Foreskin fibroblast (primary cell): ENCODE measurements at places on chromosomes 12 and 14.
A peak's percentile ranks its signal among the peaks of the same experiment; 100 is the strongest.

- DNase-seq: no peak
Observed at GRCh38 chr12:116910280-116910644, 488 bp upstream of the FBXW8 start.

DNA sequence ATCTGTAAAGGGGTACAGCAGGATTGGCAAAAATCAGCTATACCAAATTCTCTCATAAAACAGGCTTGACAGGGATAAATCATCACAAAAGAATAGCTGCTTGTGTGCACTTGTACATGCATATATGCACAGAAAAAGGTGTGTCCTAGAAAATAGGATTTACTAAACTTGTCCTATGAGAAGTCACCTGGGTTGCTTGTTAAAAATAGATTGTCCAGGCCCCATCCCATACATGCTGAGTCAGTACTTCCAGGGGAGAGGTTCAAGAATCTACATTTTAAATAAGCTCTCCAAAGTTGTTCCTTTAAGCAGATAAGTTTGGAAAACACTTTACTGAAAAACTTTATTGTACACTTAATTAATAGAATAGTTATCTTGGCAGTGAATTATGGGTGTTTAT lies 123.1 kb downstream of the ANO6 start:
- DNase-seq: no peak

DNA sequence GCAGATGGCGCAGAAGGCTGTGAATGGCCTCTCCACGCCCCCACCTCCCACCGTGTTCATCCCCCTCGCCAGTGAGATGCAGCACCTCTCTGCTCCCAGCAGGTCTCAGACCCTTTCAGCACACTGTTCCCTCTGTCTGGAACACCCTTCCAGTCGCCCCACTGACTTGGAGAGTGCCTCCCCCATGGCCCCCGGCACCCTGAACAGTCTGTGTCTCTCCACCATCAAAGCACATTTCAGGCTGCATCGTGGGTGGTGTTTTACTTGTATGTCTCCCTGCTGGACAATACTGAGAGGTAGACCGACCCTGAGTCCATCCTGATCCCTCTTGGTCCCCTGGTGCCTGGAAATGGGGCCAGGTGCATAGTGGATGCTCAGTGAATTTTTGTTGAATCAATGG lies 34.9 kb downstream of the CACNA2D4 start:
- no peak for DNase-seq

DNA sequence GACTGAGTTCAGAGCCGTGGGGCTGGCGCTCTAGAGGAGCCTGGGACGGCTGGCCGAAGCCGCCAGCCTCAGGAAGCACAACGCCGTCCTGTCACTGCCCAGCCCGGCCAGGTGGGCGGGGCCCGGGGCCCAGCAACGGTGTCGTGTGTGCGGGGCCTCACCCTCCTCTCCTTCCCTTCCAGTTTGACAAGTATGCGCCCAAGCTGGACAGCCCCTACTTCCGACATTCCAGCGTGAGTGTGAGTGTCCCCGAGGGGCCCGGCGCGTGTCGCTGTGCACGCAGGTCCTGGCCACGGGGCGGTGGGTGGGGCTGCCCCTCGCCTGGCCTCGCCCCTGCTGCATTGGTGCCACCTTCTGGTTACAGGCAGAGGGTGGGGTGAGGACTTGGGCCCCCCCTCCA lies 38.3 kb downstream of the LRCOL1 start:
- DNase-seq: no peak

GRCh38 chr12:27226407-27226929 lies 17.6 kb upstream of the STK38L start:
- no peak for DNase-seq

DNA sequence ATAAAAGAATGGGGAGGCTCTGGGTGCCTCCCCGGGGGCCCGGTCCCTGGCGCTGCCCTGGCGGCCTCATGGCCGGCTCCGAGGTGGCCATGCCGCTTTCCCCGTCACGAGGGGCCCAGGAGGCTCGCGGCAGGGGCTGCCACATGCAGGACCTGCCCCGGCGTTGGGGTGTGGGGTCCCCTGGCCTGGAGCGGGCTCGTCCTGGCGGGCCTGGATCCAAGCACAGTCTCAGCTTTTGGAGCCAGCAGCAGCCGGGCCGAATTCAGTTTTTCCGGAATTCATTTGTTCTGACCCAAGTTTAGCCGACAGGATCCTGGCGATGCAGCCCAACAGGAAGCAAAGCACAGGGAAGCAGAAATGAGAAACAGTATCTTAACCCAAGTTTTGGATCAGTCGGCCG lies 26.4 kb upstream of the AEBP2 start:
- DNase-seq: no peak

- DNase-seq: peak; percentile 59
Observed at GRCh38 chr12:53221203-53222080, 10.6 kb downstream of the RARG start.

DNA sequence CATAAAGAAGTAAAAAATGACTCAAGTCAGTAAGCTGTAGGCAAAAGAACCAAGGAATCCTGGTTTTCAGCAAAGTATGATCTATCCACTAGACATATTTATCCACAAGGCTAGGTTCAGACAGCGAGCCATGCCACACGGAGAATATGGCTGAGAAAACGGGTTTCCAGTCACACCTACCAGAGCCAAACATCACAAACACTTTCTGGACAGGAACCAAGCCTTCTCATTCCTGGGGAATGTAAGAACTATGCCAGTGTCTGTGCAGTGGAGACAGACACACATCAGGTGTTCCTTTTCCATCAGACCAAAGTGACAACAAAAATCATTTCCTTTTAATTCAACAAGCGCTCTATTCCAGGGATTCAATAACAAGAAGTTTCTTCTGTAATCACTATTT lies 41.1 kb downstream of the AREL1 start:
- peak; percentile 70 for DNase-seq

DNA sequence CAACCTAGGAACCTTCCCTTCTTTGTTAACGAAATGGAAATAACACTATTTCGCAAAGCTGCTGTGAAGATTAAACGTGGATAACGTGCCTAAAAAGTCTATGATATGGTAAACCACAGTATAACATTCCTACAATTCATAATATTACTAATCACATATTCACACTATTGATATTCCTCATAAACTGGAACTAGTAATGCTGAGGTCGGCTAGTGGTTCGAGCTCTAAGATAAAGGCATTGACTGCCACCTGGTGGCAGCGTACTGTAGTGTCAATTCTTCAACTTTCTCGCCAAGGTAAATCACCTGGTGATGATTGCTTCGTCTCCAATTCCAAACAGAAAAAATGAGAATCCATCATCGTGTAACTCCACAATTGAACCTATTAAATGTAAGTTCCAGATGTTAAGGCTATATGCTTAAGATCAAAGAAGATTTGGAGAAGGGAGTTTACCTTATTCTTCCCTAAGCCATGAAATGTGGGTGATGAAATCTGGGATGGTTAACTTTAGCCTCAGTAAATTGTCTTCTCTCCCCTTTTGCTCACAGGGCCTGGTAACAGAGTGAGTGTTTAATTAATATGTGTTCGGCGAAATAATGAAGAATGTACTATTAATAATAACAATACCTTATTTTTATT lies 197.5 kb upstream of the TMEM132C start:
- peak; percentile 20 for DNase-seq

DNA sequence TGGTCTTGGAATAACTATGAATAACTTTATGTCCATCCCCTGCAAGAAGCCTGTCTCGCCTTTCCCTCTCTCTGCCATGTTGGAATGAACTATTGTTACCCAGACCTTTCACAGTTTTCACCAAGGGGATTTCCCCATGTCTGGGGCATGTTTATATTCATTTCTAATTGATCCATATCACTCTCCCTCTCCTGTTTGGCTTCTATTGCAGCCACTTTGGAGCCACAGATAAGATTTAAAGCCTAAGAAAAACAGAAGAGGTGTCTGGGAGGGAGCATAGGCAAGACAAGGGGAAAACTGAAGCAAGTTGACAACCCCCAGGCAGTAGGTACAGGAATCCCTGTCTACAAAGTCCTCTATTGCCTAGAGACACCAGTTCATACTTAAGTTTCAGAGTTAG lies 41.0 kb upstream of the FOXJ2 start:
- no peak for DNase-seq

DNA sequence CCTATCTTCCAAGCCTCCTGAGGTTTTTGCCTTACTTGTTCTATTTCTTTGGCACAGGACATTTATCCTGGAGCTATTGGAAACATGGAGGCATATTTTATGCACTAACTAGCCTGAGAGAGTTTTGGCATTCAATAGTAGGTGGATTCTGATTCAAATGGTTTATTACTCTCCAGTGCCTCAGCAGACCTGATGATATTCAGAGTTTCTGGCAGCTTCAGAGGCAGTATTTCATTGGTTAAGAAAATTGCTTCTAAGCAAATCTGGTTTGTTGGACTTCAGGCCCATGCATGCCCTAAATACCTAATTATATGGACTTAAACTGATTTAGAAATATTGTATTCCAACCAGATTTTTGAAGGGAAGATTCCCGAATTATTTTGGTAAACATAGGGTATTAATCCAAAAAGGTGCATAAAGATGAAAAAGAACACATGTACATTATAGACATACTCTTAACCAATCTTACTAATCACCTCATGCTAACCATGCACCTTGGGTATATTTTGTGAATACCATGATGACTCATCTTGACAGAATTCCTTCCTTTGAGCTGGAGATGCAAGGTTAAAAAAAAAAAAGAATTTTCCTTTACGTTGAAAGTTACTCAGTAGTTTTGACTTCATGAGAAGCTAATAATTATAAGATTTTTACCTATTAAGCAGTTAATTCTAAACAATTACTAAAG lies 44.3 kb upstream of the KTN1 start:
- no peak for DNase-seq

GRCh38 chr14:64119500-64119899 lies 174.7 kb downstream of the ESR2 start:
- DNase-seq: no peak

DNA sequence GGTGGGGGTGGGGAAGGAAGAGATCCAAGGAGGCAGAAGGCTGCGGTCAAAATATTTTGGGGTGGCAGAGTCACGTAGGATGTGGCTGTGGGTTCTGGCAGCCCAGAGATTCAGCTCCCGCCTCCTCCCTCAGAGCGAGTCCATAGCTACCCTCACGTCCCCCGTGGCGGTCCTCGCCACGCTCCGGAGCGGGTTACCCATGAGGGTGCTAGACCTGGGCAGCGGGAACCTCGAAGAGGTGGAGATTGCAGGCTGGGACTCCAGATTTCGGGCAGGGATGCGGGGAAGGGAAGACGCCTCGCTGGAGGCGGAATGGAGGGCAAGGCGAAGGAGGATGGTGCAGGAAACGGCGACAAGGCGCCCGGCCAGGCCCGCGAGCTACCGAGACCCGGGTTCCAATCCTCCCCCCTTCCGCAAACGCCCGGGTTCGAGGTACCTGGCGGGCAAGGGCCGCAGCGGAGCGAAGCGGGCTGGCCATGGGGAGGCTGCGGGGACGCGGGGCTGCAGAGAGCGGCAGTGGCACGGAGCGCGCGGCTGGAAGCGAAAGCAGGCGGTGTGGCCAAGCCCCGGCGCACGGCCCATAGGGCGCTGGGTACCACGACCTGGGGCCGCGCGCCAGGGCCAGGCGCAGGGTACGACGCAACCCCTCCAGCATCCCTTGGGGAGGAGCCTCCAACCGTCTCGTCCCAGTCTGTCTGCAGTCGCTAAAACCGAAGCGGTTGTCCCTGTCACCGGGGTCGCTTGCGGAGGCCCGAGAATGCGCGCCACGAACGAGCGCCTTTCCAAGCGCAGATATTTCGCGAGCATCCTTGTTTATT lies 46.2 kb downstream of the BCAT1 start:
- DNase-seq: peak; percentile 54

- peak; percentile 27 for DNase-seq
Observed at GRCh38 chr12:114955414-114956014, 271.5 kb upstream of the TBX3 start.

DNA sequence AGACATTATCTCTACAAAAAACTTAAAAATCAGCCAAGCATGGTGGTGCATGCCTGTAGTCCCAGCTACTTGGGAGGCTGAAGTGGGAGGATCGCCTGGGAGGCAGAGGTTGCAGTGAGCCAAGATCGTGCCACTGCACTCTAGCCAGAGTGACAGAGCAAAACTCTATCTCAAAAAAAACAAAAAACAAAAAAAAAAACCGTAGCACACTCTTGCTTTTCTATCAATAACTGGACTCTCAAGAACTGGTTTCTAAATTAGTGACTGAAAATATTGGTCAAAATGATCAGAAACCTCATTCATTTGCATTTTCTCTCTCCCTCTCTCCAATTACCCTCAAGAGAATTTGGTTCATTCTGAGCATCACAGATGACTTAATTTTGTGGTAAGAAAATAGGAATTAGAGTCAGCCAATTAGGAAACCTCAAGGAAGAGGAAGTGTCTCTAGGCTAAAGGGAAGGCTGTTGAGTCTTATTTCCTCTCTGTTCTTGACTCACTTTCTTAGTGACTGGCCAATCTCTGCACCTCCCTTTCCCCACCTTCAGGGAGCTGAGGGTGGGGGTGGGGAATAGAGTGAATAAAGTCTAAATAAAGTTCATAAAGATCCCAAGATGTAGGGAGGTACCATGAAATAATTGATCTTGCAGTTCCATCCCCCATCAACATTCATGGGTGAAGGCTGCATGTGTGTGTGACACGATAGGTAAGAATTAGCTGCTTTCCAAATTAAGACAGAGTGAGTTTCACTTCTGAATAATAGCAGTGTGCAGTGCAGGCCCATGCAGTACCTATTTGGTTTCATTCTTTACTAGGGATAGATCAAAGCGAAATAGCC lies 6.8 kb upstream of the PSMA6 start:
- DNase-seq: peak; percentile 21

GRCh38 chr12:63382930-63383329 lies 231.9 kb upstream of the AVPR1A start:
- DNase-seq: no peak

DNA sequence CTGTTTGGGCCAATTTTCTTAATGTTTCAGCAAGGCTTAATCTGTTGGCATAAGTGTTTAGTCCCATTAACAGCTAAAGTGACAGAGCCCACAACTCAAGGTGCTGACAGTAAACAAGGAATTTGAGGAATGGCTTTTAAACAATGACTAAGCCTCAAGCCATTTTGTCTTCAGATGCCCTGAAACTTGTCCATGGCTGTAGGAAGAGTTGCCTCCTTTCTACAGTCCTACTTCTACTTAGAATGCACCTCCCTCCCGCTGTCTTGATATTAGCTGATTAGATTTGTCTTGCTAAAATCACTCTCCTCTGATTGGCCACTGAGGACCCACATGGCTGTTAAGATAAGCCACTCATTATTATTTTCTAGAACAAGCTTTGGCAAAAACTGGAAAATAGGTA lies 188.4 kb upstream of the OTX2 start:
- DNase-seq: no peak

GRCh38 chr12:83161456-83161855 lies 474.8 kb downstream of the TMTC2 start:
- DNase-seq: peak; percentile 72

DNA sequence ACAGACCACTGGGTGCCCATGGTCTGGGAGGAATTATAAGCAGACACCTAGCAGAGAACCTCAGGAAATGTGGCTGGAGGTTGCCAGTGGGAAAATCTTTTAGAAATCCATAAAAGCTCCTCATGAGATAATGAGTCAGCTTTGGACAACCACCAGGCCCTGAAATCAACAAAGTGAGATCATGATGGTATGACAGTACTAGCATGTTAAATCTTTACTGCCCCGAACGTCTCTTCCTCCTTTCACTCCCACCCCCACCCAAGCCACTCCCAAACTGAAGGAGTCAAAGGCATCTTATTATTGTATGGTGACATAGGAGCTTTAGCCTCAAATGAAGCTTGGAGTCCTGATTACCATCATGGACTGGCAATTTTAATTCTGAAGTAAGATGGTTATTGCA lies 240.0 kb downstream of the DIO2 start:
- peak; percentile 4 for DNase-seq

- DNase-seq: peak; percentile 36
Observed at GRCh38 chr12:93780101-93780641, 103.0 kb downstream of the CRADD start.
